ENCODE measurements at places on chromosomes 2 and 18.

- no peak for DNase-seq
Observed at GRCh38 chr2:214995926-214996670, 142.3 kb downstream of the ABCA12 start.

DNA sequence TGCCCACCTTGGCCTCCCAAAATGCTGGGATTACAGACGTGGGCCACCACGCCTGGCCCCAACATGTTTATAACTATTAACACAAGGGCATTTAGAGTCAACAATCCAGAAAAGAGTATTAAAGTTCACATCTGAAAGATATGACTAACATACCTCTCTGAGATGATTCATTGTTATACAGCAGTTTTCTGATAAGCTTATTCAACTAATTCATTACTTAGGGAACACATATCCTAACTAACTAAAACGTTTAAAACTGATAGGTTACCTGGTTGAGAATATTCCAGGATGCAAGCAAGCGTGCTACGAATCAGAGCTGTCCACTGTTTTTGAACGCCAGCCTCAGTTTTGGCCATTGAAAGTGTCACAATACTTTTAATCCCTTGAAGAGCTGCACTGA lies 34.0 kb upstream of the STRN start:
- DNase-seq = no peak

DNA sequence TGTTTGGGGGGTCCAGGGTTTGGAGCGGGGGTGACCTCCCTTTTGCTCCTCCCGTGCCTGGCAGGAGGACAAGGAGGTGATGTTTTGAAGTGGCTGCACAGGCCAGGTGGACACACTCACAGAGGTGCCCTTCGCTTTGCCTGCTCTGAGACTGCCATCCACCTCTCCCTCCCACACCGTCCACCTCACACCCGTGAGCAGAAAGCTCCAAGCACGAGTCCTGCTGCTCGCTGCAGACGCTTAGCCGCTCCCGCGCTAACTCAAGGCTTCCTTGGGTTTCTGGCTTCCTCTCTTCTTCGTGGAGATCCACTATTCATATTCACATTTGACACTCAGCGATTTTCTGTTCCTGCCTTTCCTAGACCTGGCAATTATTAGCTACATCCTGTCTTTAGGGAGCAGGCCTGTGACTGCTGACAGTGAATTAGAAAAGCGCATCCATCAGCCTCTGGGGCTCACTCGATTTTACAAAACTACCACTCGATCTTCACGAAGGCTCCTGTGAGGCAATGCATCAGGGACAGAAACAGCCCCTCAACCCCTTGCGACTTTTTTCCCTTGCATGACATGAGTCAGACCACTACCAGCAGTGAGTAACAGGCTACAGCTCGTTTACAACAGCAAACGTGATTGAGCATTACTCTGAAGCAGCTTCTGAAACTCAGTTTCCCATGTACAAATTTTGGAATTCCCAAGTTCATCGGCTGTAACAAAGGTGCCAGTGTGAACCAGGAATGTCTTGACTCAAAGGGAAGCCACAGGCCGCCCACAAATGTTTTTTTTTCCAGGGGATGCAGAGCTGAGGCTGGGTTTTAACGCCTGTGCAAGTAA lies 238.7 kb upstream of the SOX11 start:
- no peak for DNase-seq

GRCh38 chr2:198901894-198902293 lies 555.8 kb downstream of the SATB2 start:
- no peak for DNase-seq

DNA sequence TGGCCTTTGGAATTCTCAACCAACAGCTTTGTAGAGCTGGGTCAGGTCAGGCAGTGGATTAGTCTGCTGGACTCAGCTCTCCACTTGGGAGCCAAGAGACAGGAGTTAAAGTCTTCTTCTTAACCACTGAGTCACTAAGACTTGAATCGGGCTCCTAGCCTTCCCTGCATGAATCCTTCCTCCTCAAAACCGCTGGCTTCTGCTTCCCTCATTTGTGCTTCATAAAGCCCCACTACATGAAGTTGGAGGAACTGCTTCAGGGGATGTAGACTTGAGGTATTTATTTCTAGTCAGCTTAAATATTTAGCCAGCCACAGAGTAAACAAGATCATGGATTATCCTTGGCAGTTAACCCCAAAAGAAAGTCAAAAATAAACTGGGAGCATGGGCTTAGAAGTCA lies 536.3 kb upstream of the TNP1 start:
- DNase-seq = no peak

DNA sequence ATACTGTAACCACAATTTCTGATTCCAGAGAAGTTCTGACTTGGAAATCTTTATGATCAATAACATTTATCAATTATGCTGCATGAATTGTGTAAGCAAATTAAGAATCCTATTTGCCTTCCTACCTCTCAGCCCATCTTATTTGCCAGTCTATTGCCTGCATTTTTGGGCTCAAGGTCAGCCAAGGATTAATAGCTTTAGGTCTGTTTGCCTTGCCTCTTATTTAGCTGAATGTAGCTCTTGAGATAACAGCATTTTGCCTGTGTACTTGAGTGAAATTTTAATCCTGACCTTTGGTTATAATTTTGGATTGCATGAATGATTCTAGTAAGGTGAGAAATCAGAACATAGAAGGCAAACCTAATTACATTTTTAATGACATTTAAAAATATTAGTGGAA lies 51.2 kb downstream of the MYO3B start:
- no peak for DNase-seq

GRCh38 chr2:20172273-20173055 lies 52.5 kb downstream of the SDC1 start:
- DNase-seq = no peak

- DNase-seq = no peak
Observed at GRCh38 chr18:64027931-64028695, 58.2 kb downstream of the SERPINB8 start.

DNA sequence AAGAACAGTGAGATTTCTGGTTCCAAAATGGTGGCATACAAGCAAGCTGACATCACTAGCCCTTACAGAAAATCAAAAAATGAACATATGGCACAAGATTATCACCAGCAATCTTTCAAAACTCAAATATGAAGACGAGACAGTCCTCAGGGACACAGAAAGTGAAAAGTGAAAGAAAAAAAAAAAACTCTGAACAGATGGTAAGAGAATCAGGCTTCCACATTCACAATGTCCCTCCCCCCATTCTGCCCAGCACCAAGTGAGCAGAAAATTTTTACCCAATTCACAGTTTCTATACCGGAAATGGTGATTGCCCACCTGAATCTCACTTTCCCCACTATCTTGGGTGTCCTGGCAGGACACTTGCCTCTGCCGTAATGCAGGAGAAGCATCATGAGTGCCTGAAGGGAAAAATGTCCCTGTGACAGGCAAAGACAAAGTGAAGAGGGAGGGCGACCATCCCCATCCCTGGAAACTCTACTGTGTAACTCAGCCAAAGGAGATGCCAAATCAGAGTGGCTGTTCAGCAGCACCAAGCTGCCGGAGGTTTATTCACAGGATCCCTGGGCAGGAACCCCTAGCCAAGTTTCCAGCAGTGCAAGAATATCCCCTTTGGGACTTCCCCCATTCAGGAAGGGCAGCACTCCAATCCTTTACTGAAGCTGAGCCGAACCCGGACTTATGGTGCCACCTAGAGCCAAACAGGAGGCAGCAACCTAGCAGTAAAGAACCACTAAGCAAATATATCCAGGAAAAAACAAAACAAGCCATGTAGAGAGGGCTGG lies 312.2 kb downstream of the LRATD1 start:
- DNase-seq = no peak

DNA sequence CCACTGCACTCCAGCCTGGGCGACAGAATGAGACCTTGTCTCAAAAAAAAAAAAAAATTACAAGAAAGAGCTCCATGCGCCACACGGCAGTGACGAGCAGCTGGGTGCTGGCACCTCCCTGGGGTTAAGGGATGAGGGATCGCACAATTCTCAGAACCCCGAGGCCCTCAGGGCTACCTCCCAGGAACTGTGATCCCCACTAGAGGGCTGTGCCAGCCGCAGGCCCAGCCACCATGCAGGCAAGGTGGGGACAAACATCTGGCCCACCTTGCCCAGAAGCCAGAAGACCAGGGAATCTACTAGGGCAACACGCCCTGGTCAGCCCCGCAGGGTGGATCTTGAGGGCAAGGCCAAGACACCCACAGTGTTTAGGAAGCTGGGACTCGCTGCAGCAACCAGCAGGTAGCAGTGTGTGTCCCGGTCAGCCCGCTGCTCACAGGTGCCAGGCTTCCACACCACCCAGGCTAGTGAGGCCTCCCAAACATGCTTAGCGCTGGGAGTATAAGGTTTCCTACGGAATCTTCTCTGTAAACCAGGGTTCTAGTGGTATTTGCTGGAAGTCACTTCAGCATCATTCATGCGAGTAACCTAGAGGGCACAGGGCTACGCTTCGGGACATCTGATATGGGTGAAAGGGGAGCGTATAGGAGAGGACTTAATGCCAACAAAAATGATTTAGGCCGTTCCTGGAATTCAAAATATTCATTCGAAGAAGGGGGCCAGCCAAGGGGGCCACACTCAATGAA lies 6.7 kb downstream of the SAG start:
- no peak for DNase-seq

GRCh38 chr2:24993406-24994145 lies 21.8 kb upstream of the DNAJC27 start:
- DNase-seq = no peak

DNA sequence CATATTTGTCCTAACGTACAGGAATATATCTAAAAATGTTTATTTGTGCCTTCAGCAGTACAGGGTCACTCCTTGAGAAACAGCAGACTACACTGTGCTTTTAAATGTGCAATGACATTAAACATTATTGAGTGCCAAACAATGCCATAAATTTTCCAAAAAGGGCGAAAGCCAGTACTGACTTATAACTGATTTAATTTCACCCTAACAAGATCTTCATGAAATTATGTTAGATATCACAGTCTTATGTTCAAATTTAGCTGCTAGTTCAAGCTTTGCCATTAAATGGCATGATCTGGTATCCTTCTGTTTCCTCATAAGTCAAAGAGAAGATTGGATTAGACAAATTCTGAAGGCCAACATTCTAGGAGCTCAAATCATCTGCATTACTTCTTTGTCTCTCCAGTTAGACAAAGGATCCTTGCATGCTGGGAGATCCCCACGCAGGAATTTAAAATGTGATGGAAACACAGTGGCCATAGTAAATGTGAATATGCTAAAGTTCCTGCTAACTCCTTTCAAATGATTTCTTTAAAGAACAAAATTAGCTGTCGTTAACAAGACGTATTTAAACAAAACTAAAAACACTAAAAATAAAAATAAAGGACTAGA lies 129.3 kb upstream of the STON1 start:
- DNase-seq = no peak

GRCh38 chr2:45013229-45014015 lies 4.2 kb upstream of the SIX2 start:
- DNase-seq = no peak

GRCh38 chr2:41832218-41832617 lies 215.6 kb upstream of the PKDCC start:
- DNase-seq = no peak

- no peak for DNase-seq
Observed at GRCh38 chr2:145404690-145405089, 884.8 kb upstream of the ZEB2 start.

DNA sequence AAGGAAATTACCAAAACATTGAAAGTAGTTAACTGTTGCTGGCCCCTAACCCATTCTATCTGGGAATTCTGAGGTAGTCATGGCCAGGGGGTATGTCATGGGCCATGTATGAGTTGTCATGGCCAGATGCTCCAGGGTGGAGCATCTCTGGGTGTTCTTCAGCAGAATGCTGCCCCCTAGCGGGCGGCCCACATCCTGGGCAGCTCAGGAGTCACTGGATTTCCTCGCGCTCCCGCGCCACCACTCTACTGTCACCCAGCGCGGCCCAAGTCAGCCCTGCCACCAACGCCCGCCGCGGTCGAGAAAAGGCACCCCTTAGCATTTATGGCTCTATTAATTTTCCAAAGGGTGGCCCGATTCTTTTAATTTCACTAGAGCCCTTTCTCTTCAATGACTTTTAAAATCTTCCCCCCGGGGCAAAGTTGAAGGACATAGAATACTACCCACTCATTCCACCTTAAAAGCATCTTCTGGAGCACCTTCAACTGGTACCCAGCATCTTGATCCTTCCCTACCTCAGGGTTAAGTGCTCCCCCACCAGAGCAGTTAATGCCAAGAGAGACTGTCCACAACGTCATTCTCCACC lies 41.6 kb downstream of the PKDCC start:
- peak; percentile 14 for DNase-seq

Data from activated gamma-delta T cell (primary cell).